Activated naive CD8-positive, alpha-beta T cell treated with anti-CD3 and anti-CD28 coated beads for 36 hours (primary cell): ENCODE measurements at places on chromosomes 1 and 21. TPM values are rescaled to one million over a fixed set of nuclear protein-coding genes. Genes with fewer than 3 reads are reported as not detected.
A peak's percentile ranks its signal among the peaks of the same experiment; 100 is the strongest.

DNA sequence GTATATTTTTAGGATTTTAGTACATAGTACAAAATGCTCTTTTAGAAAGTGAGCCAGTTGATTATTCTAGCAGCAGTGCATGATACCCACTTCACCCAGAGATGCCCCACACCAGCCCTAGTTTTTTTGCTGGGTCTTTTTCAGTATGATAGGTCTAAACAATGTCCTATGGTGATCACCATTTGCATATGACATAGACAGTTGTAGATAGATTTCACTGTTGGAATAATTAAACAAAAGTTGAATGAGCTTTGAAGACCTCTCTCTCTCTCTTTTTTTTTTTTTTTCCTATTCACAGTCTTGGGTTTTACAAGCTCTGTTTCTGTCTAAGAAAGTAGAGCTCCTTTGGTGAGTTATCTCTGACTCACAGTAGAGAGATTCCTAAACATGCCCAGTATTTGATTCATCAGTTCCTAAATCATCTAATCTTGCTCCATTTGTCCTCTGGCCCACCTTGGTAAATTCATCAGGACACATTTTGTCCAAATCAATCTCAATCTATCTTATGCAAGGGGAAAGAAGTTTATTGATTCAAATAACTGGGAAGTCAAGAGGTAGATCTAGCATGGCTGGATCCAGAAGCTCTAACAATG is 44.7 kb upstream of the VAV3 start:
- H3K4me3 ChIP-seq: no peak overlapping the region
- DNase-seq: no peak
- no peak overlapping the region for H3K27ac ChIP-seq
- H3K27me3 ChIP-seq: no peaks in the 10 kb centered on the region
- no peaks in the 10 kb centered on the region for H3K36me3 ChIP-seq
- peaks cover 14% of the 10 kb centered on the region for H3K4me1 ChIP-seq

Gene PRAMEF5
- total RNA-seq: not detected

Gene CELA3B
- not detected for total RNA-seq

DNA sequence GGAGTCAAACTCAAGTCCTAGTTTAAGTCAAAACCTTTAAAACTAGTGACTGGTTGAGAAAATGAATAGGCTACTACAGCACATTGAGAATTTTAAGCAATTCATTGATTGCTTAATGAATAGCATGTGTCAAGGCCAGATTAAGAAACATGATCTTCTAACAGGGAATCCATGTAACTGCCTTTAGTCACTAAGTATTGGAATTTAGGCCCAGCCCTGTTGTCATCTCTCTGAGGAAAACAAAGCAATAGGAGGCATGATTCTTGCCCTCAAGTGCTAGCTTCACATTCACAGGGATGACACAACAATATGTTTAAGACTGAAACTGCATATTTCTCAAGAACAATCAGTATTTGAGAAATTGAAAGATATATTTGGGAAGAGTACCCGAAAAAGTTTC is 70.0 kb upstream of the PTGS2 start:
- no peak overlapping the region for H3K4me3 ChIP-seq
- no peaks in the 10 kb centered on the region for H3K36me3 ChIP-seq
- H3K27me3 ChIP-seq: no peaks in the 10 kb centered on the region
- no peaks in the 10 kb centered on the region for H3K4me1 ChIP-seq
- no peak overlapping the region for H3K27ac ChIP-seq

DNA sequence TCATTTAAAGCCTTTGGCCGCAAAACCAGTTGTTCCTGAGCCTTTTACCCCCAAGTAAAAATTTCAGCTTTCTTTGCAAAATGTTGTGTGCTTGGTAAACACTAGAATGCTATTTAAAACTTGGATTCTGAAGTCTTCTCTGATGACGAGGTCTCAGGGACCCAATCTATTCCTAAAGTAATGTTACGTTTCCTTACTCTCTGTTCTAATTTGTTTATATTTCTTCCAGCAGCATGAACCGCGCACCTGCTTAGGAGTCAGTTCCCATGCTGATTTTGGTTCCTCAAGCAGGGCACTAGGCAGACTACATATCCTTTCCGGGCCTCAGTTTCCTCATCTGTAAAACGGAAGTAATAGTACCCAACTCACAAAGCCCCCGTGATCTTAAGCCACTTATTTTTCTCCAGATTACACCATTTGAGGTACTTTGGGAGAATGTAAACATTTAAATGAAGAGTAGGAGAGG is 969 bp upstream of the ALDH4A1 start:
- H3K4me3 ChIP-seq: peak overlapping the region; percentile 80
- peaks cover 26% of the 10 kb centered on the region for H3K4me1 ChIP-seq
- DNase-seq: no peak
- H3K27me3 ChIP-seq: no peaks in the 10 kb centered on the region
- H3K27ac ChIP-seq: peak overlapping the region; percentile 8

Gene DUSP12
- 40.3 TPM for total RNA-seq

Gene MXRA8
- 0.50 TPM for total RNA-seq

DNA sequence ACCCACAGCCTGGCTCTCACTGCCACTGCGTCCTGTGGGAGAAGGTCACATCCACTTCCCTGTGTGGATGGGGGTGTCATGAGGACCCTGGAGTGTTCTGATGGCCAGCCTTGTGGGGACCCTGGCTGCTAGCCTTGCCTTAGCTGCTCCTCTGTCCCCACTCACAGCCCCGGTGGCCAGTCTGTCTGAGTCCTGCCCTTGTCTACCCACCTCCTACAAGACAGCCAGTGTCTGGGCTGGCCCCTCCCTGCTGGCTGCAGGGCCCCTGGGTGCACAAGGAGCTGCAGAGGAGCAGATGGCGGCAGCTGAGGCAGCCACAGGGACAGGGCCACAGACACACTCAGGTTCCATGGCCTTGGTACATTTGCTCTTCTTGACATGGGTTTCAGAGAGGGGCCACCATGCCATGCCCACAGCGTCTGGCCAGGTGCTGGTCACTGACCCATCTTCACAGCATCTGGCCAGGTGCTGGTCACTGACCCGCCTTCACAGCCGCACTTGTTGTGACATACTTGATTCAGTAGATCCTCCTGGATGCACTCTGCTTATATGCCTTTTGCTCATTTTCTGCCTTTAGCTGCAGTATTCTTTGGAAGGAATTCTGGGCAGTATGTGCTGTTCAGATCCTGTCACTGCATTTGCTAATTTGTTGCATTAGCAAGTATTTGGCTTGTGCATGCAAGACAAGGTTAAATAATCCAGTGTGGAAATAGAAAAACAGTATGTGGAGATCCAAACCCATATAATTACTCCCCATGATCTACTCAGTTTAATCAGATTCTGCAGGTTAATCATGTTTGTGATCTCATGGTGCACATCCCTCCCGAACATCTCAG is 157.8 kb downstream of the PCBP3 start:
- no peak overlapping the region for H3K27ac ChIP-seq
- H3K4me3 ChIP-seq: no peak overlapping the region
- H3K36me3 ChIP-seq: no peaks in the 10 kb centered on the region
- no peaks in the 10 kb centered on the region for H3K4me1 ChIP-seq

Gene ANKRD45
- total RNA-seq: not detected

- no peak overlapping the region for H3K27ac ChIP-seq
- no peaks in the 10 kb centered on the region for H3K36me3 ChIP-seq
- H3K4me3 ChIP-seq: peak overlapping the region; percentile 64
- H3K27me3 ChIP-seq: peaks cover 9% of the 10 kb centered on the region
- DNase-seq: no peak
Measured at GRCh38 chr1:115088871-115089419, 358 bp downstream of the TSPAN2 start.

GRCh38 chr1:197103300-197103699 is 36.2 kb upstream of the F13B start:
- DNase-seq: no peak
- H3K27me3 ChIP-seq: no peaks in the 10 kb centered on the region
- H3K4me3 ChIP-seq: no peak overlapping the region

Gene ODR4
- total RNA-seq: 15.9 TPM

DNA sequence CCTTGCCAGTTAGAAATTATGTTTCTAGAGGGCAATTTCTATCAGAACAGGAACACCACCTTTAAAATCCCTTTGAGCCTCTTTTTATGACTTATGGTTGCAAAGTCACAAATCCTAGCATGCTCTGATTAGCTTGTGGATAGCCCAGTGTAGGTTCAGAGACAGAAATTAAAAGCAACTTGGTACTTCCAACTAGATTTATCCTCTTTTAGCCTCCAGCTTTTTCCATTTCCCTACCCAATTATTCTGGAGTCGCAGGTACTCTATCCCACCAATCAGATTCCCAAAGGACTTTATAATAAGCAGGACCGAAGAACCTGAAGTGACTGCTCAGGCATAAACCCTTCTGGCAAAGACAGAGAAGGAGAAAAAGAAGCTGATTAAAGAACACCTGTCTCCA is 33.4 kb upstream of the LRRC53 start:
- H3K4me3 ChIP-seq: no peak overlapping the region
- H3K4me1 ChIP-seq: no peaks in the 10 kb centered on the region
- no peak for DNase-seq
- H3K27ac ChIP-seq: no peak overlapping the region
- H3K36me3 ChIP-seq: no peaks in the 10 kb centered on the region
- no peaks in the 10 kb centered on the region for H3K27me3 ChIP-seq

DNA sequence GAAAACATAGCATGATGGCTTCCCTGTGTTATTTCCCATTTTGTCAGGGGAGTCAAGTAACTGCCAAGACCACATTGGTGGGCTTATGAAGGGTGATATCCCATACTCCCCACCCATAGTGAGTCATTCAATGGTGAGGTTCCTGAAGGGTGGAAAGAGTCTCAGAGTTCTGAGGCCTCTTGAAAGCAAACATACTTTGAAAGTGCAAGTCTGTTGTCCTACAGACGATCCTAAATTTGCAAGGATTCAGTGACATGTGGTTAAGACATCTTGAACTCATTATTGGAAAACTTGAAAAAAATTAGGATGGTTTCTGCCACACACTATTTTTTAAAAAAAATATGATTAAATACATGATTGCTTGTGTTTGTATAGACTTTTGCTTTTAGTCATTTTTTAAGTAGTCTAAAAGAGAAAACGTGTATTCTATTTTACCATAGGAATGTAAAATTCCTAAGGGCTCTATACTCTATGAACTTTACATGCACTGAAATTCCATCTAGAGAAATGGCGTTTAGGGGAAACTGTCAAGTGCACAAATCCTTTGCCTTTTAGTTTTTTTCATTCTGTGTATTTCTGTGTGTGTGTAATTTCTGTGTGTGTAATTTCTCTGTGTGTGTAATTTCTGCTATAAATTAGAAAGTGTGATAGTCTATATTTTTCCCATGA is 225.5 kb upstream of the ADAMTS5 start:
- H3K27ac ChIP-seq: no peak overlapping the region
- H3K27me3 ChIP-seq: no peaks in the 10 kb centered on the region
- DNase-seq: no peak
- H3K36me3 ChIP-seq: no peaks in the 10 kb centered on the region

GRCh38 chr1:209674957-209675564 is at the start of gene G0S2:
TSS of gene G0S2 (plus strand) at chr1:209675412. CDS start at chr1:209675685, 273 bp downstream.
- peaks cover 60% of the 10 kb centered on the region for H3K27me3 ChIP-seq
- H3K4me3 ChIP-seq: peak within 1 kb of the TSS; percentile 76
- peak; percentile 63 for DNase-seq
- peaks cover 11% of the 10 kb centered on the region for H3K36me3 ChIP-seq
- peak within 1 kb of the TSS; percentile 44 for H3K27ac ChIP-seq
- H3K4me1 ChIP-seq: peaks cover 38% of the 10 kb centered on the region

DNA sequence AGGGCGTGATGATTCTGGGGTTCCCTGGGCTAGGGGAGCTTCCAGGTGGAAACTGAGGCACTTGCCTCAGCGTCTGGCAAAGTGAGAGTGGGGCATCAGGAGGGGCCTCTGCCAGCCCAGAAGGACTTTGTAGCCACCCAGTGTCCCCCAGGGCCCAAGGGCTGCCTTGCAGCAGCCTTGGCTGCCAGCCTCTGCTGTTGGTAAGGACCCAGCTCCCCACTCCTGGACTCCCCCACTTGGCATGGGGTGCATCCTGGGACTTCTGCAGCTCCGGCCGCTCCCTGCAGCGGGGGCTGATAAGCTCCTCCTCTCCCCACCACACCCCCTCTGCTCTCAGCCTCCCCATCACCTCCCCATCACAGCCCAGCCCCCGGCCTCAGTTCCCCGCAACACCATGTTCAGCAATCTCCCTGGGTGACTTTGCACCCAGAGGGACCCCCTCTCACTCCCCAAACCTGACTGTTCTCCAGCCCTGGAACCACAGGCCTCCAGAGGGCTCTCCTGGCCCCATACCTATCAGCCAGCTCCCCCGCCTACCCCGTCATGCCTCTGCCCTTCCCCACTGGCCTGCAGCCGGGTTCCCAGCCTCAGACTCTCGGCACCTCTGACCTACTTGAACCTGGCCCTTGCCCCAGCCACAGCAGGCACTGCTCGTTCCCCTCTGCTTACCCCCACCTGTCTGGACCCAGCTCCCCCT is 113.0 kb downstream of the CRYAA start:
- no peaks in the 10 kb centered on the region for H3K4me1 ChIP-seq
- H3K27me3 ChIP-seq: peaks cover 12% of the 10 kb centered on the region
- no peak for DNase-seq
- no peak overlapping the region for H3K27ac ChIP-seq
- no peak overlapping the region for H3K4me3 ChIP-seq

DNA sequence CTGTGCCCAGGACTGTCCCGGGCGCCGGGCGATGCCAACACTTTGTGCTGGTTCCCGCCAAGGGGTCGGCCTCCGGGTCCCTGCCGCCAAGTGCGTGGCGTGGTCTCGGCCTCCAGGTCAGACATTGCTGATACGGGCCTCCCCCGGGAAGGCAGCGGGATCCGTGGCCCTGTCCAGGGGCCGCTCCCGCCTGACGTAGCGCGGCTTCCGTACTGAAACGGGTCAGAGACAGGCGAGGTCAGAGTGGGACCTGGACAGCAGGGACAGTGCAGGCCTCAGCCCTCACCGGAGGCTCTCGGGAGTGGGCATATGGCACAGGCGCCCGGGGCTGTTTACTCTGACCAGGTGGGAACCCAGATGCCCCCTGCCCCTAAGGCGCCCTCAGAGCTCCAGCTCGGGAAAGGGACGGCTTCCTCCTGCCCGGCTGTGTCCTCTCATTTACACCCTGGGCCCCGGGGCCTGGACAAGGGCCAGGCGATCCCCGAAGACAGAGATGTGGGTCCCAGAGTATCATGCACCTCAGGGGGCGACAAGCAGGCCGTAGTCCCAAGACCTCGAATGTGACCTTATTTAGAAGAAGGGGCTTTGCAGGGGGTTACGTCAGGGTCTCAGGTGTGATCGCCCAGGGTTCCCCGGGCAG is 8.8 kb upstream of the RNF223 start:
- H3K27me3 ChIP-seq: no peaks in the 10 kb centered on the region
- no peak for DNase-seq
- H3K27ac ChIP-seq: no peak overlapping the region
- H3K4me1 ChIP-seq: peaks cover 3% of the 10 kb centered on the region
- H3K36me3 ChIP-seq: peaks cover 1% of the 10 kb centered on the region
- H3K4me3 ChIP-seq: no peak overlapping the region

- peaks cover 37% of the 10 kb centered on the region for H3K4me1 ChIP-seq
- H3K36me3 ChIP-seq: peaks cover 7% of the 10 kb centered on the region
- no peak overlapping the region for H3K4me3 ChIP-seq
- no peak for DNase-seq
- no peak overlapping the region for H3K27ac ChIP-seq
Measured at GRCh38 chr1:224619209-224619608, 3.1 kb downstream of the CNIH3 start.

DNA sequence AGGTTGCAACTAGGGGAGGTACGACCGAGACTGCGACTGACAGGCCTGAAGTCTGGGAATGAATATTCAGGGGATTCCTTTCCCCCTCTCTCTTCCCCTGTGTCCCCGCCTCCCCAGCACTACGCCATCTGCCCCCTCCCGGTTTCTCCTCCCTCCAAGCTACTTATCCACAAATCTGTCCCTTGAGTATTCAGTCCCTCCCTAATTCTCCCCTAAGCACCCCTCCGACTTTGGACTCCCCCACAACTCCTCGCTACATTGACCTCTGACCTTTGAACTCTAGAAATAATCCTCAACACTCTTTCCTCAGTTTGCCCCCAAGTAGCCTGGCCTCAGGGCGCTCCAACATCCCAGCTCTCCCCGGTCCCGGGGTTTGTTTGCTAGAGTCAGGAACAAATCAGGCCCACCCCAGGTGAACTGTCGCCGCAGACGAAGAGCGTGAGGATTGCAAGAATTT is 393 bp downstream of the LYSMD1 start:
- peak overlapping the region; percentile 98 for H3K27ac ChIP-seq
- peaks cover 39% of the 10 kb centered on the region for H3K36me3 ChIP-seq
- no peaks in the 10 kb centered on the region for H3K27me3 ChIP-seq
- H3K4me1 ChIP-seq: peaks cover 60% of the 10 kb centered on the region
